Stimulated activated CD8-positive, alpha-beta memory T cell treated with anti-CD3 and anti-CD28 coated beads, Interleukin-7, amount 100 ng/mL, for 1 hour (primary cell): ENCODE measurements at places on chromosomes 5 and 9.

GRCh38 chr5:12910641-12911040 lies 1006.4 kb upstream of the CTNND2 start:
- DNase-seq, result no peak

DNA sequence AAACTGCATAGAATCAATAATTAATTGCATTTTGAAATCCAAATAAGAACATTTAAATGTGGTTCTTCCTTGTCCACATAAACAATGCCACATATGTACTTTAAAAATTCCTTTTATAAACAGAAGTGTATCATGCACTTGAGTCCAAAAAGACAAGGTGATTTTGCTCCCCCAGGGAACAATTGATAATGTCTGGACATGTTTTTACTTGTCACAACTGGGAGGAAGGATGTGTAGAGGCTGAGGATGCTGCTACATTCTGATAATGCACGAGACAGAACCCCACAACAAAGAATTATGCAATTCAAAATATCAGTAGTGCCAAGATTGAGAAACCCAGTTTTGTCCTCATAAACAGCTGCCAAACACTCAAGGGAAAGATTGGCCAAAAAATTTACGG lies 181.1 kb upstream of the ISL1 start:
- no peak for DNase-seq

- no peak for DNase-seq
Observed at GRCh38 chr5:65927503-65928321, 1.3 kb downstream of the ERBIN start.

- no peak for DNase-seq
Observed at GRCh38 chr9:114361542-114361941, 26.2 kb downstream of the AKNA start.

DNA sequence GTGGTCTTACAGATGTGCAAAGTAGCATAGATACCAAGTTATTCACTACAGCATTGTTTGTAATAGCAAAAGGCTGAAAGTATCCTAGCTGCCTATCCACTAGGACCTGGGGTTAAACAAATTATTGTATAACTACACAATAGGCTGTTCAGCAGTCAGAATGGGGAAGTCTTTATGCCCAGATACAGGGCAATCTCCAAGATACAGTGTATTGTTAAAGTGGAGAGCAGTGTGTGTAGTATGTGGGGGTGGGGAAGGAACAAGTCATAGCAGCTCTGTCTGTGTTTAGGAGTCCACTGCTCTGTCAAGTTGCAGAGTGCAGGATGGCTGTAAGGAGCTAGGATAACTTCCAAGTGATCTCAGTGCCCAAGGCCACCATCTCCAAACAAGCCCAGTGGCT lies 5.5 kb downstream of the PCYOX1L start:
- DNase-seq, result no peak

- DNase-seq, result no peak
Observed at GRCh38 chr5:134088994-134089560, 25.4 kb upstream of the TCF7 start.

DNA sequence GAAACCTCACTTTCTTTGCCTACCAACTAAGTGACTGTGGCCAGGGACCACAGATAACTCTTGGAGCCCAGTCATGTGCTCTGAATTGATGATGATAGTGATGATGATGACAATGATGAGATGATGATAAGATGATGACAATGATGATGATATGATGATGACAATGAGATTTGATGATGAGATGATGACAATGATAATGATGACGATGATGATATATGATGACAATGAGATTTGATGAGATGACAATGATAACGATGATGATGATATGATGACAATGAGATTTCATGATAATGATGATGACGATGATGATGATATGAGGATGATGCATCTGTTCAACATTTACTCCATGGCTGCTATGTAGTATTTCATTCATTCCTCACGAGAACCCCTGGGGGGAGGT lies 213.0 kb downstream of the ERCC6L2 start:
- no peak for DNase-seq

- no peak for DNase-seq
Observed at GRCh38 chr5:155027993-155028629, 14.6 kb downstream of the KIF4B start.
